Fibroblast of skin of left quadriceps (primary cell): ENCODE measurements at places on chromosomes 1 and 21.
A peak's percentile ranks its signal among the peaks of the same experiment; 100 is the strongest.

DNA sequence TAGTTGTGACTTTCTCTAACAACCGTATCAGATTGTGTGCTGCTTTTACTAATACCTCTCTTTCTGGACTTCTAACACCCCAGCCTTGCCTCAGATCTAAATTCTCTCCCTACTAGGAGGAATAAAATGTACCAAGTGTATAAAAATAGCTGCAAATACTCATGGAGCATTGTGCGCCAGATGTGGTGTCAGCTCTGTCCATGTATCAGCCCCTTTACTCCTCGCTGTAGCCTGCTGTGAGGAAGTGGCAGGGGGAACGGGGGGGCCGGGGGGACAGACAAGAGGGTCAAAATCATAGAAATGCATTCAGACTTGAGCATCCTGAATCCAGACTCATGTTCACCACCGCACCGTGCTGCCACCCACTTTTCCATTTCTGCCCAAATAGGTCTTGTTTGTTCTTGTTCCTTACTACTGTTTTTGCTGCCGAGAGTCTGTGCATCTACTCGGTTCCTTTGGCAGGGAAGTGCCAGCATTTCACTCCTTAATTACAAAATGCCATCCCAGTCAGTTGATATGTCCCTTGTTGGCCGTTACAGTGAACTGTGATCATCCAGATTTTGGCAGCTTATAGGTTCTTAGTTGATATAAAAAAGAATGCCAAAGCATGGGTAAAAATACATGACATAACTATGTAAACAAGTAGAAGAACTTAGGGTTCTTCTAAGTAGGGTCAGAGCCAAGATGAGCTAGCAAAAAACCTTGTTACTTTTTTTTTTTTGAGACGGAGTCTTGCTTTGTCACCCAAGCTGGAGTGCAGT, 76.4 kb downstream of the UBE4B start:
- DNase-seq, result no peak

DNA sequence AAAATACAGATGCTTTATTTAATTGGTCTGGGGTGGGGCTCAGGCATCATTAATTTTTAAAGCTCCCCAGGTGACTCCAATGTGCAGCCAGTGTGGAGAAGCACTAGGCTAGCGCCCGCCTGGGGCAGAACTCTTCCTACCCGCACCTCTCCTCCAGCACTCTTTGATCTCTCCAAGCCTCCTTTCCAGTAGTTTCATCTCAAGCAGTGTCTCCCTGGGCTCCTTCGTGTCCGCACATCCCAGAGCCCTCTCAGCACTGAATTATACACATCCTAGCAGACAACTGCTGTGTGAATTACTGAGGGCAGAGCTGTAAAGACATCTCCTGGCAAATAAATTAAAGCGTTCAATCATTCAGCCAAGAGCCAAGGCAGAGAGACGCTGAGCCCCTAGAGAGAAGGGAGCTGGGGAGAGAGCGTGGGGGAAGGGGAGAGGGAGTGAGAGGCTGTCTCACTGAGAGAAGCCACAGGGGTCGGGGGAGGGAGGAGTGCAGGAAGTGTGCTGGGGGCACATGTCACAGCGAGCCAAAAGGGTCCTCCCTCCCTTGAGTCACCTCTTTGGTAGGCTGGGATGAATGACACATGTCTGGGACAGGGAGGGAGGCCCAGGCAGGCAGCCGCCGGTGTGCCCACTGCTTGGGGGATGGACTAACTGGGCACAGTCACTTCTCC, 21.0 kb upstream of the PARP1 start:
- DNase-seq, result no peak

- no peak for DNase-seq
Measured at GRCh38 chr1:220921971-220922635, 42.9 kb downstream of the HLX start.

DNA sequence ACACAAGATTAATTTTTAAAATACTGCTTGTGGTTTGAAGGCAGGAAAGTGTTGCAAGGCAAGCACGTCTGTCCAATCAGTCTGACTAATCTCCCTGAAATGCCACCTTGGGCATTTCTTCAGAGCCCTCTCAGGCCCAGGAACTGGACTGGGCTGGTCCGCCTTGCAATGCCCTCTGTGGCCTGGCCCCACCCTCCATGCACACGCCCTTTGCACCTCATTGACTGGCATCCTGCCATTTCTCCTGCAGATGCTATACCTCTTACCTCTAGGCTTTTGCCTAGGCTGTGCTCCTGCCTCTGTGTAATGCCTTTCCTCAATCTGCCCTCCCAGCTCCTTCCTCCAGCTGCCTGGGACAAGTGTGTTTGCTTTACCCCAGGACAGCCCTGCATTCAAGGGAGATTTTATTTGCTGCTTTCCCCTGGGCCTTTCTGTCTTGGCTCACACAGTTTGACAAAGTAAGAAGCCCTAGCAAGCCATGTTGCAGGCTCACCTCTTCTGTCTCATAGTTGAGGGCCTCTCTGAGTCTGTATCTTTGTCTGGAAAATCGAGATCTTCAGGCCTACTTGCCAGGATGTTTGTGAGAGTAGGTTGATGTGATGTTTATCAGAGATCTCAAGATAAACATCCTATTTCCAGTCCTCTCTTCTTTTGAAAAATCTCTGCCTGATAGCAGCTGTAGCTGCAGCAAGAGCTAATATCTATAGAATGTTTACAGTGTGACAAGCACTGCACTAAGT, 149.2 kb upstream of the JUN start:
- peak; percentile 49 for DNase-seq

DNA sequence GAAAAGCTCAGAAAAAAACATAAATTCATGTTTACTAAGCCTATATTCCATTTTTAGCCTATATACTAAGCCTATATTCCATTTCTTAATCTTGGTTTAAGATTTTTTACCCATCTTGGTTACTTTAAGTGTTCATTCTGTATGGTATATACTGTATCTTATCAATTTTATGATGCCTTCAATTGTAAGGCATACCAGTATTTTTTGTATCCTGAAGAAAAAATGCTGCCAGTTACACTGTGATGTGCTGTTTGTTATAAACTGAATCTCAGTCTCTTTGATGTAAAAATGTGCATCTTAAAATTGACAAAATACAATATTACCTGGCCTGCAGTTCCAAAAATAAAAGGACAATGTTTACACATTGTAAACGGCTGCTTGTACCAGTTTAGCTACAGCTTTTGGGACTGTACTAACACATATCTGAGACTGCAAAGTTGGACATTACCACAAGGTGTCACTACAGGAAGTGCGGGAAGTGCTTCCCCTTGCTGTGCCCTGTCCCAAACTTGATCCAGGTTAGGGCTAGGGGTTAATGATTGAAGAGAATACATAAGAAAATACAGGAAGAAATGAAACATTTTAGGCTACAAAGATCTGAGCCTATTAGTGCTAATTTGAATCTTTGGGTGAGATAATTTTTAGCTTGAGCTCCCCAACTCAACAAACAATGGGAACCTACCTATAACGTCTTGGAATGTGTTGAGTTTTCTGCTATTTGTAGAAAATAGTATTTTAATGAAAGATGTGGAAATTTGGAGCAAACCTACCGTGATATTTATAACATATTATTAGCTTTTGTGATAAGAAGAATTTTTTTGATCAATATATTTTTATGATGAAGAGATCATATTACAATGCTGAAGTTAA, 108.9 kb downstream of the LBR start:
- peak; percentile 10 for DNase-seq

DNA sequence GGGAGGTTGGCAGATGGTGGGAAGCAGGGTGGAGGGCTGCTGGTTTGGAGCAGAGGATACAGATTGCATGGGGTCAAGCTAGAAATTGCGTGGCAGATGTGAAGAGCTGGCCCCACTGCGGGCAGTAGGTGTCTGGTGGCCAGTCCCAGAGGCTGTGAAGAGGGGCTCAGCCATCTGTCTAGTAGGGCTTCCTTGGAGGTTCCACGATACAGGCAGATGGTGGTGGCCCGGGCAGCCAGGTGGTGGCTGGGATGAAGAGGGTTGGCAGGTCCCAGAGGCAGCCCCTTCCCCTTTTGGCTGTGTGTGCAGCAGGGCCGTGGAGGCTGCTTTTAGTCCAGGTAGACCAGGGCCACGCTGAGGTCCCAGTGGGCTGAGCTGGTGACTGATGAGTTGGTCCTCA, 16.6 kb downstream of the PSEN2 start:
- DNase-seq, result no peak

GRCh38 chr1:160646180-160646579, 664 bp downstream of the SLAMF1 start:
- DNase-seq, result no peak

- no peak for DNase-seq
Measured at GRCh38 chr1:177432897-177433296, 262.1 kb downstream of the BRINP2 start.

- DNase-seq, result no peak
Measured at GRCh38 chr1:198772626-198773025, 133.8 kb downstream of the PTPRC start.

DNA sequence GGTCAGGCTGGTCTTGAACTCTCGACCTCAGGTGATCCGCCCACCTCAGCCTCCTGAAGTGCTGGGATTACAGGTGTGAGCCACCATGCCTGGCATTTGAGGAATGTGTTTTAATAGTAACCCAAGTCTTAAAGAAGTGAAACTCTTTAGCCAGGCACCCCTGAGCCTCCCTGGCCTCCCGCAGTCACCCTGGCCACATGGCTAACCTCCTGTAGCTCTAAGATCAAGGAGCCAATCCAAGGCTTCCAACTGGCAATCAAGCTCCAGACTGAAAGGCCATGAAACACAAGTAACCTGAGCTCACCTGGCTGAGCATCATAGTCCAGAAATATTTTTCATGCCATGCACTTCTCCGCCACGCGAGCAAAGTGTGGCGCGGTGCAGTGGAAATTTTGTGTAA, 84.3 kb downstream of the LTN1 start:
- DNase-seq, result no peak

DNA sequence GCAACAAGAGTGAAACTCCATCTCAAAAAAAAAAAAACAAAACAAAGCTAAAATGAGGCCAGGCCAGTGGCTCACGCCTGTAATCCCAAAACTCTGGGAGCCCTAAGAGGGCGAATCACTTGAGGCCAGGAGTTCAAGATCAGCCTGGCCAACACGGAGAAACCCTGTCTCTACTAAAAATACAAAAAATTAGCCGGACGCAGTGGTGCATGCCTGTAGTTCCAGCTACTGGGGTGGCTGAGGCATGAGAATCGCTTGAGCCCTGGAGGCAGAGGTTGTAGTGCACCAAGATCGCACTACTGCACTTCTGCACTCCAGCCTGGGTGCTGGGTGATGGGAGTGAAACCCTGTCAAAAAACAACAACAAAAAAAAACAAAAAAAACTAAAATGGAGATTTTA, 191.2 kb upstream of the SGIP1 start:
- no peak for DNase-seq

- DNase-seq, result no peak
Measured at GRCh38 chr1:207866471-207867135, 44.3 kb downstream of the CD34 start.

DNA sequence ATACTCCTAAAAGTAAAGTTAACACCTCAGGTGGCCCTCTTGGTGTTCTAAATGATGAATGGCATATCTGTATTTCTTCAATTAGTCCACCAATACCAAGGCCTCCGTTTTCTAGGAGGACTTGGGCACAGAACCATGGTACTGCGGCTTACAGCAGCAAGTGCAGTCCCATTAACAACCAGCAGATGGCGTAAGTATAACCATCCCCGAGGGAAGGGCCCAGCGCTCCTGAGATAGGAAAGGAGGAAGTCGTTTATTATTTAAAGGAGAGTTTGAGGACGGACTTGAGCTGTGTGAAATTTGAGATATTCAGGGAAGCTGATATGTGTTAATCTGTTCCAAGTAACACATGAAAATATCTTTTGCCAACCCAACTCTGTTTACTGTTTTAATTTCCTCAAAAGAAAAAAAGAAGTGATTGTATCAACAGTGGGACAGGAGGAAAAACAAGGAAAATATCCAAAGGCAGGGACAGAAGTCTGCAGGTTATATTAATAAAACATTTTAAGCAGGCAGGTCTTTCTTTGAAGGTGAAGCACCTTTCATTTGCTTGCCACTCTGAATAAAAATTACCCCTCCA, 37.7 kb upstream of the KCNJ15 start:
- DNase-seq, result peak; percentile 60

DNA sequence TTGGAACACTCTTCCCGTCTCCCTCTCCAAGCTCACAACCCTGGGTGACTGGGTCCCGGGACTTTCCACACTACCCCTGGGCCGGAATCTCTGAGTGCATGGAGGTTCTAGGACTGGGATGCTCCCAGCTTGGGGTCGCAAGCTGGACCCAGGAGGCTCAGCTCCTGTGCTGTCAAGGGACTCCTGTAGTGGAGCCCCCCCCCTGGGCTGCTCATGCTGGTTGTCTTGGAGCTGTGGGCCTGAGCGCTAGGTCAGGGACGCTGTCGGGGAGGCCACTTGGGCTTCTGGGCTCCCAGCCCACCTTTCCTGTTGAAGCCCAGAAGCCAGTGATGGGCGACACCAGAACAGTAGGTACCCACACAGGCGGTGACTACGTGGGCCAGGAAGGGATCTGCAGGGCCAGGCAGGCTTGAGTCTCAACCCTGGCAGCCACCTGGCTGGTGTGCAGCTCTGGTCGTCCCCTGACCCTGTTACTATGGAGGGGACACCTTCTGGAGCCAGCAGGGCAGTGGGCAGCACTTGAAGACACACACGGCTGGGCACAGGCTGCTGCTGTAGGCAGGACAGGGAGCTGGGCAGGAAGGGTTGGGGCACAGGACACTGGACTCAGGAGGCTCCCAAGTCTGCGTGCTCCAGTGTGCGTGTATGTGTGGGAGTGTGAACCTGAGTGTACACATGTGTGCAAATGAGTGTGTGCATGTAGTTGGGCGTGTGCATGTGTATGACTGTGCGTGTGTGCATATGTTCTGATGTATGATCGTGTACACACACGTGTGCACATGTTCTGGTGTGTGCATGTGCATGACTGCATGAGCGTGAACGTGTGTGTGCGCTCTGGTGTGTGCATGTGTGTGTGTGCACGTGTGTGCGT, 3.0 kb downstream of the MMEL1 start:
- DNase-seq, result no peak

DNA sequence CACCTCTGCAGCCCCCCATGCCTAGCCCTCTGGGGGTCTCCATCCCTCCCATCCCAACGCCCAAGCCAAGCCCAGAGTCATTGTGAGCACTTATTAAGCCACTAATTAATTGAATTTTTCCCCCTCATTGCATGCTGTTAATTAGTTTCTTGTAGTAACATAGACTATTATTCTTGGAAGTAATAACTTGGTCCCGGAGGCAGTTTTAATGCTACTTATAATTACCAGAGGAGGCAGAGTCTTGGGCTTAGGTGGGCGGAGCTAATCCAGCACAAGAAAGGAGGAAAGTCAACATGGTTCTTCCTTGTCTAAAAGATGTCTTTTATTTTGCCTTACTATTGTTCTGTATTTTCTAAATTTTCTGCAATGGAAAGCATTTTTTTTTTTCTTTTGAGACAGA, 27.7 kb downstream of the FBXO2 start:
- DNase-seq, result no peak
